Renal pelvis (tissue), 12 donors: ENCODE measurements at places on chromosomes 5 and 9.

DNA sequence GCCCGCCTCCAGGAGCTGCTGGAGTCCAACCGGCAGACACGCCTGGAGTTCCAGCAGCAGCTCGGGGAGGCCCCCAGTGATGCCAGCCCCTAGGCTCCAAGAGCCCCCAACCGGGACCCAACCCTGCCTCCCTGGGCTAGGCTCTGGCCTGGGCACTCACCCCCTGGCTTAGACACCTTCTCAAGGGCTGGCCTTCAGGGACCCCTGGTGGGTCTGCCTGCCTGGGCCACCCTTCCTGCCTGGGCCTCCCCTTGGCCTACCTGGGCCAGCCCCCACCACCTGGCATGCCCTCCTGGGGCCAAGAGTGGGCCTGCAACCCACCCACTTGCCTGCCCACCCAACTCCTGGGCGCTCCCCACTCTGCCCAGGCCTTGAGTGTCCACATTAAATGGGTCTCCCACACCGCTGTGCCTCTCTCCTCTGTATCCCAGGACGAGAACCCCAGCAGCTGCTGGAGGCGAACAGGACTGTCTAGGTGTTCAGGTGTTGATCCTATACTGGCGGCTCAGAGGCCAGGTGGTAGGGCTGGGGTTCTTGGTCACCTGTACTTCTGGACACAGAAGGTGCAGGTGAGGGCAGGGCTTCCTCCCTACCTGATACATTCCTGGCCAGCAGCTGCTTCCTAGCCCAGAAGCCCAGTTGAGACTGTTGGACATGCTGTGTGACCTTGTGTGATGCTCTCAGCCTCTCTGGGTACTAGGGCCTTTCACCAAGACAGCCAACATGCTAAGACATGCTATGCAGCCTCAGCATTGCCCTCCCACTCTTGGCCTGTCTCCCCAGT is 3.6 kb downstream of the BBLN start:
- DNase-seq: no peak

- no peak for DNase-seq
Measured at GRCh38 chr5:22542340-22542739, 310.8 kb downstream of the CDH12 start.

- DNase-seq: no peak
Measured at GRCh38 chr9:78015241-78015640, 16.4 kb downstream of the GNAQ start.

GRCh38 chr5:16383544-16384052 is 82.0 kb downstream of the ZNF622 start:
- DNase-seq: no peak

GRCh38 chr5:65822710-65823109 is 100.7 kb downstream of the NLN start:
- DNase-seq: peak; percentile 19

GRCh38 chr9:80503671-80504281 is 932.0 kb downstream of the TLE4 start:
- peak; percentile 46 for DNase-seq

DNA sequence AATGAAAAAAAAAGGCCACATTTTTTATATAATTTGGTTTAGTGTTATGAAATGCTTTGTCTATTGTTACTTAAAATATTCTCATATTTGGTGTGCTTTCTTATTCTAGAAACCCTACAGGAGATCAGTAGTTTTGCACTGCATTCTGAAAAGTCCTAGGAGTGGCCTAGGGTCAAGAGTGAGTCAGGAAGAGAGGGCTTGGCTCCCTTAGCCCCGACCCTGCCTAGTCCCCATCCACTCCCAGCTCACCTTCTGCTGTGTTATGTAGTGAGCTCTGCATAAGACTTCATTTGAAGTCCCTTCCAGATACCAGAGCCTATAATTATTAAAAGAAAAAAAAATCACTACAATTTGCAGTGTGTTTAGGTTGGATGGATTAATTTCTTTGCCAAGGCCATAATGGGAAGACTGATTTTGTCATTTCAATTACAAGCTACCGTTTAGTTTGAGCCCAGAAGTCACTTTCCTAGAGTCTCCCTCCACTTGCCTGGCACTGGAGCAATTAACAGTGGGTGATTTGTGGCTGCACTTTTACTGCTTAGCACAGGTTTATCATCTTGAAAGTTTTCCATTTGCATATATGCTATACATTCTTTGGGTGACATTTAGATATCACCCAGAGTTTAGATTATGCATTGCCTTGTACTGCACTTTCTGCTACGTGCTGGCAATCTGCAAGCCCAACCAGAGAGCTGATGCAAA is 143.3 kb downstream of the INSYN2B start:
- no peak for DNase-seq

- DNase-seq: no peak
Measured at GRCh38 chr9:23603311-23603710, 222.7 kb downstream of the ELAVL2 start.

DNA sequence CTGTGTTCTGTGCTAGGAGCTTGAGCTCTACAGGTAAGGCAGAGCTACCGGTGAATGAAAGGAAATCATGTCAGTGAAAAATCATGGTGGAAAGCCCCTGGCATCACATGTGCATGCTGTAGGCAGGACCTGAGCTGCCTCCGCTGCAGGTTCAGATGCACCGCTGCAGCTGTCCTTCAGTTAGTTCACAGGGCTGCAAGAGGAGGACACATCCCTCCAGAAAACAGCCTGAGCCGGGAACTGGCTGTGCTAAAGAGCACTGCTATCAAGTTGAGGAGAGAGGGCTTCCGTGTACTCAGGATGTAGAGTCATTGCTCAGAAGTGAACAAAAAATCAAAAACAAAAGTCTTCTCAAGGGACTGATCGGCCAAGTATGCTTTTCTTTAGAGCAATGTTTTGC is 138.6 kb downstream of the ERCC6L2 start:
- no peak for DNase-seq

DNA sequence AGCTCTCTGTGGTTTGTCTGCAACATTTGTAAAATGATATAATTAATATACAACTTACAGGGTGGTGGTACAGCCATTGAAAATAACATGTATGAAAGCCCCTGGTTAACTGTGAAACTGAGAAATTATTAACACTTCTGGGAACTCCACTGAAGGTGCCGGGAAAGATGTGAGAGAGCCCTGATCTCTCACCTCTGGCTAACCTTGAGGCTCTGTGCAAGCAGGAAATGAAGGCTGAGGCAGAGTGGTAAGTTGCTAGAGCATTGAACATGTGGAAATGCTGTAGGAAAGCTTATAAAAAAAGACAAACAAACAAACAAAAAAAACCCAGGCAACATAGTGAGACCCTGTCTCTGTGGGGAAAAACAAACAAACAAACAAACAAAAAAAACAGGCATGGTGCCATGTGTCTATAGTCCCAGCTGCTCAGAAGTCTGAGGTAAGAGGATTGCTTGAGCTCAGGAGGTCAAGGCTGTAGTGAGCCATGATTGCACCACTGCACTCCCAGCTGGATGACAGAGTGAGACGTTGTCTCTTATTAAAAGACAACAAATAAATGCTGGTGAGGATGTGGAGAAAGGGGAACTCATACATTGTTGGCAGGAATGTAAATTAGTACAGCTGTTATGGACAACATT is 7.5 kb downstream of the CATSPER3 start:
- DNase-seq: no peak

- DNase-seq: no peak
Measured at GRCh38 chr5:155189476-155189875, 175.9 kb downstream of the KIF4B start.

- DNase-seq: no peak
Measured at GRCh38 chr5:10663489-10664179, 97.4 kb downstream of the DAP start.

GRCh38 chr5:59593439-59594007 is 300.0 kb downstream of the PDE4D start:
- no peak for DNase-seq

- DNase-seq: no peak
Measured at GRCh38 chr5:149345892-149346222, 558 bp downstream of the GRPEL2 start.

DNA sequence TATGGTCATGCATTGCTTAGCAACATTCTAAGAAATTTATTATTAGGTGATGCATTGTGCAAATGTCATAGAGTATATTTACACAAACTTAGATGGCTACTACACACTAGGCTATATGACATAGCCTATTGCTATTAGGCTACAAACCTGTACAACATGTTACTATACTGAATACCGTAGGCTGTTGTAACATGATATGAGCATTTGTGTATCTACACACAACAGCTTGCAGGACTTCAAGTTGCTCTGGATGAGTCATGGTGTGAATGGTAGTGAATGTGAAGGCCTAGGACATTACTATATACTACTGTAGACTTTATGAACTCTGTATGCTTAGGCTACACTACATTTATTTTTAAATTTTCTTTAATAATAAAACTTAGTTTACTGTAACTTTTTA is 107.2 kb upstream of the MAMDC2 start:
- DNase-seq: no peak

GRCh38 chr9:13810510-13810909 is 503.4 kb downstream of the NFIB start:
- no peak for DNase-seq

DNA sequence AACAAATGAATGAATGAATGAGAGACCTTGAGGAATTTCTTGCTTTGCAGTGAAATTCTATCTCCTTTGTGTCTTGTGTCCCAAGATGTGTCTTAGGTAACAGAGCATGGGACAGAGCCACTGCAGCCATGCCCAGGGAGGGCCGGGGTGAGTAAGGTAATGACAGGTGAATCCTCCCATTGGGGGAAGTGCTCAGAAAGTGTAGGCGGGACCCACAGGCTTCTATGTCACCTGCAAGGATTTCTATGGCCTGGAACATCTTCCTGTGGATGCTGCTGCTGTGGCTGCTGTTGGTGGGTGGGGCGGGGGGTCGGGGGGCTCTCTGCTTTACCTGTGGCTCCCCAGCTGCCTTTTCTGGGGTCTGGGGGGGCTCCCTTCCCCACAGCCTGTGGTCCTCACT is 133.6 kb upstream of the IER5L start:
- no peak for DNase-seq

DNA sequence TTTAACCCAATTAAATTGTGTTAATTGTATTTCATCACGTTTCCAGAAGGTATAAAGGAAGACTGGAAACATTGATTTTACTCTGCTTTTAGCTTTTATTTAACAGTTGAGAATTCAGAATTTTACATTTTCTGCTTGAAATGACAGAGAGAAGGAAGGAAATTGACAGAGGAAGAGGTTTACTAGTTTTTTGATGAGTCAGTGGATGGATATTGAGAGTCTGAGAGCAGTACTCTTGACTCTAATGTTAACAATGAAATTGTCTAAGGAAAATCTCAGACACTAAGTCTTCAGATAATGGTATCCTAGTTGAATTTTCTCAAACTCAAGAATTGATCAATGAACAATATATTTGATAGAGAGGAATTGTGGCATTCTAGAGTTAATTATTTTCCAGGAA is 60.6 kb downstream of the IPO11 start:
- no peak for DNase-seq

DNA sequence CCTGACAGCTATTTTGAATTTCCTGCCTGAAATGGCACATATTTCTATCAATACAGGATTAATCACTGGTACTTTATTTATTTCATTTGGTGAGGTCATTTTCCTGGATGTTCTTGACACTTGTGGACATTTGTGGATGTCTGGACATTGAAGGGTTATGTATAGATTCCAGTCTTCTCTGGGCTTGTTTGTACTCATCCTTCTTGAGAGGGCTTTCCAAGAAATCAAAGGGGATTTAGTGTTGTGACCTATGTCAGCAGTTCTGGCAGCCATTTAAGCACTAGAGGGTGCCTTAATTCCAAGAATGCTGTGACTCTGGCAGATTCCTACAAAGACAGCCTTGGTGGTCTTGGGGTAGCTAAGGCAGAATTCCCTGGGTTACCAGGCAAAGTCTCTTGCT is 259.7 kb downstream of the CSNK1G3 start:
- DNase-seq: no peak

DNA sequence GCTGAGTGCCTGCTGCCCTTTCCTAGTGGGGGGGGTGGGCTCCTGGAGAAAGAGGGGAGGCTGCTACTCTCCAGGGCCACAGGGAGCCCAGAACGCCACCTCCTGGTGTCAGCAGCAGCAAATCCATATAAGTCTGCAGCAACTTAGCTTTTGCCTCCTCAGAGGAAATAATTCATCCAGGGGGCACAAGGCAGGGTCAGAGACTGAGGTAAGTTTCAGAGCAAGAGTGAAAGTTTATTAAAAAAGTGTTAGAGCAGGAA is 4.0 kb upstream of the CLPTM1L start:
- no peak for DNase-seq

GRCh38 chr5:14125262-14125661 is 17.9 kb upstream of the TRIO start:
- no peak for DNase-seq

GRCh38 chr5:143359869-143360268 is 43.6 kb downstream of the NR3C1 start:
- no peak for DNase-seq

- no peak for DNase-seq
Measured at GRCh38 chr5:109281136-109281690, 128.6 kb downstream of the PJA2 start.

DNA sequence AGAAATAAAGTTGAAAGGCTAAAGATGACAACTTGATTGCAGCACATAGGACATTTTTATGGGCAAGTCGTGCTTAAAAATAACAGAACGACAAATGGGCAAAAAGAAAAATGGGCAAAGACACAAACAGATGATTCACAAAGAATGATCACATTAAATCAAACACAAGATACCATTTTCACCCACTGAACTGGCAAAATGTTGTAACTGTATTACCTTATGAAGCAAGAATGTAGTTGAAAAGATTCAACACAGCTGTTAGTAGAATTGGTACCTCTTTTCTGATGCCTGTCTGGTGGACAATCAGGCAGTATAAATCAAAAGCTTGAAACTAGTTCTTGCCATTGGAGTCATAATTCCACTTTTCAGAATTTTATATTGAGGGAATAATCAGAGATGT is 81.0 kb upstream of the PALM2AKAP2 start:
- no peak for DNase-seq

DNA sequence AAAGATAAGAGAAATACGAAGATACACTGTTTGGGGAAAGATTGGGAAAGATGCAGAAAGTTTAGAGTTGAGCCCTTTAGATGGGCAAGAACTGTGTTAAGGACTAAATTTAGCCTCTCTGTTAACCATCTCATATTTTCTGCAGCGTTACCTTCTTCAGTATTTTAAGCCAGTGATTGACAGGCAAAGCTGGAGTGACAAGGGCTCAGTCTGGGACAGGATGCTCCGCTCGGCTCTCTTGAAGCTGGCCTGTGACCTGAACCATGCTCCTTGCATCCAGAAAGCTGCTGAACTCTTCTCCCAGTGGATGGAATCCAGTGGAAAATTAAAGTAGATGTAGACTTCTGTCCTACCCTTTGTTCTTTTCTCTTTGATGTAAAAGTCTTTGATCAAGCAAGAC is 26.4 kb upstream of the LNPEP start:
- DNase-seq: no peak
